Peyer's patch (tissue), 4 donors: ENCODE measurements at places on chromosomes 3 and 15. TPM values are rescaled to one million over a fixed set of nuclear protein-coding genes. Genes with fewer than 3 reads are reported as not detected.

- H3K4me3 ChIP-seq = no peak overlapping the region
- no peak overlapping the region for H3K27ac ChIP-seq
- H3K27me3 ChIP-seq = no peaks in the 10 kb centered on the region
- no peaks in the 10 kb centered on the region for H3K36me3 ChIP-seq
- H3K4me1 ChIP-seq = no peaks in the 10 kb centered on the region
Observed at GRCh38 chr3:13665582-13666226, 116.8 kb downstream of the FBLN2 start.

- no peak overlapping the region for H3K4me3 ChIP-seq
- H3K36me3 ChIP-seq = no peaks in the 10 kb centered on the region
- H3K27me3 ChIP-seq = no peaks in the 10 kb centered on the region
Observed at GRCh38 chr15:100159436-100159835, 182.3 kb downstream of the ADAMTS17 start.

- no peaks in the 10 kb centered on the region for H3K36me3 ChIP-seq
- no peak for DNase-seq
- H3K27ac ChIP-seq = no peak overlapping the region
- H3K4me1 ChIP-seq = no peaks in the 10 kb centered on the region
- no peaks in the 10 kb centered on the region for H3K27me3 ChIP-seq
Observed at GRCh38 chr3:11377719-11378118, 105.5 kb downstream of the ATG7 start.

- no peaks in the 10 kb centered on the region for H3K27me3 ChIP-seq
- H3K36me3 ChIP-seq = no peaks in the 10 kb centered on the region
- H3K27ac ChIP-seq = no peak overlapping the region
- no peak overlapping the region for H3K4me3 ChIP-seq
Observed at GRCh38 chr15:52493968-52494367, 34.7 kb downstream of the MYO5A start.

GRCh38 chr15:48929661-48930060 is 34.1 kb downstream of the SHC4 start:
- no peaks in the 10 kb centered on the region for H3K27me3 ChIP-seq
- no peaks in the 10 kb centered on the region for H3K4me1 ChIP-seq
- H3K36me3 ChIP-seq = no peaks in the 10 kb centered on the region
- H3K27ac ChIP-seq = no peak overlapping the region
- no peak for DNase-seq

SLC38A3 gene
- not detected for total RNA-seq

GRCh38 chr15:60070838-60071493 is 66.9 kb downstream of the FOXB1 start:
- H3K4me3 ChIP-seq = no peak overlapping the region
- no peaks in the 10 kb centered on the region for H3K27me3 ChIP-seq
- DNase-seq = no peak
- no peaks in the 10 kb centered on the region for H3K36me3 ChIP-seq
- no peak overlapping the region for H3K27ac ChIP-seq

PLA2G4E gene
- not detected for total RNA-seq

DNA sequence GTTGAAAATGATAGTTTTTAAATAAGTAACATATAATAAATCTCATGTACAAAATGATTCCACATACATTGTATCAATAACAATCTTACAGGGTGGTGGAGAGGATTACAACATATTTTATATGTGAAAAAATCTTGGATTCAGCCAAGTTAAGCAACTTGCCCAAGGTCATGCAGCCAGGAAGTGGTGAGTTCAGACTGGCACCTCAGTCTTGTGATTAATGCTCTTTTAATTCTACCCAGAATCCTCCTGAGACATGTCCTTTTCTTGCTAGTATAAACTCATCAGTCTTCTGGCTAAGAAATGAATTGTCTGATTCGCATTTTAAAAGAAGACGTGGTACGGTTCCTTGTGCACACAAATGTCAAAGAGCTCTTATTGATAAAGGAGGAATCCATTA is 4.5 kb upstream of the MYRIP start:
- no peak overlapping the region for H3K27ac ChIP-seq
- H3K36me3 ChIP-seq = no peaks in the 10 kb centered on the region
- H3K4me1 ChIP-seq = peaks cover 5% of the 10 kb centered on the region
- no peak for DNase-seq
- peaks cover 4% of the 10 kb centered on the region for H3K27me3 ChIP-seq

GRCh38 chr15:57216288-57216687 is 160.0 kb upstream of the CGNL1 start:
- H3K4me1 ChIP-seq = no peaks in the 10 kb centered on the region
- no peak overlapping the region for H3K27ac ChIP-seq
- no peaks in the 10 kb centered on the region for H3K27me3 ChIP-seq
- no peak for DNase-seq
- no peak overlapping the region for H3K4me3 ChIP-seq
- no peaks in the 10 kb centered on the region for H3K36me3 ChIP-seq

FBXW12 gene
- not detected for total RNA-seq

- no peaks in the 10 kb centered on the region for H3K36me3 ChIP-seq
- H3K27me3 ChIP-seq = no peaks in the 10 kb centered on the region
- no peak overlapping the region for H3K4me3 ChIP-seq
- DNase-seq = no peak
Observed at GRCh38 chr3:131221731-131222130, 159.8 kb upstream of the NUDT16 start.

MCTP2 gene
- total RNA-seq = 72.3 TPM

- no peak overlapping the region for H3K27ac ChIP-seq
- DNase-seq = no peak
- no peaks in the 10 kb centered on the region for H3K36me3 ChIP-seq
- H3K27me3 ChIP-seq = no peaks in the 10 kb centered on the region
- no peak overlapping the region for H3K4me3 ChIP-seq
- no peaks in the 10 kb centered on the region for H3K4me1 ChIP-seq
Observed at GRCh38 chr15:39177561-39177960, 403.3 kb upstream of the THBS1 start.

DNA sequence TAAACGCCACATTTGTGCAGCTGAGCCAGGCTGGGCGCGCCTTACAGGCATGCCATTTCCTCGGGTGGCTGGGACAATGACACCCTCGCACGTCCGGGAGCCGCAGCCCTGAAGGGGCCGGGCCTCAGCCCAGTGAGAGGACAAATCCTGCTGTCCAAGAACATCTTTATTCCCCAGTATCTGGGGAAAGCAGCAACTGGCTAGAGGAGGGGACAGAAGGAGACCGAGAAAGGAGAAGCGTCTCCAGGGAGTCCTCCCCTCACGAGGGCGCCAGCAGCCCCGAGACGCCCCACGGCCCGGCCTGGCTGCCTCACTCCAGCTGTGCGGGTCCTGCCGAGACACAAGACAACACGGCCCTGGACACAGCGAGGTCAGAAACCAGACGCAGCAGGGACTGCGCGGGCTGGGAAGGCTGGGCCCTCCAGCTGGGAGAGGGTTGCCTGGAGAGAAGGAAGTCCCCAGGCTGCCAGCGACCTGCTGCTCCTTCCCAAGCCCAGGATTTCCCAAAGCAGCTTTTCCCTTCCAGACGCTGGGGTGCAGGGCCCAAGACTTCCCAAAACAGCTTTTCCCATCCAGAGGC is 130.2 kb downstream of the CHSY1 start:
- peak; percentile 62 for DNase-seq
- H3K4me1 ChIP-seq = no peaks in the 10 kb centered on the region

GRCh38 chr3:164200053-164200823 is 878.1 kb downstream of the SI start:
- DNase-seq = no peak
- no peaks in the 10 kb centered on the region for H3K27me3 ChIP-seq
- H3K4me3 ChIP-seq = no peak overlapping the region
- H3K27ac ChIP-seq = no peak overlapping the region
- H3K36me3 ChIP-seq = no peaks in the 10 kb centered on the region
- H3K4me1 ChIP-seq = no peaks in the 10 kb centered on the region

- no peaks in the 10 kb centered on the region for H3K27me3 ChIP-seq
- peak overlapping the region; percentile 44 for H3K27ac ChIP-seq
- DNase-seq = no peak
Observed at GRCh38 chr3:24451461-24452099, 43.1 kb downstream of the THRB start.
